H1 (cell line): ENCODE measurements at places on chromosomes 3 and 15.

GRCh38 chr3:94225148-94225865, 162.4 kb downstream of the NSUN3 start:
- DNase-seq, result no peak

- no peak for DNase-seq
Measured at GRCh38 chr3:39147711-39148434, 5.5 kb downstream of the CSRNP1 start.

- no peak for DNase-seq
Measured at GRCh38 chr3:29773481-29773880, 492.6 kb downstream of the RBMS3 start.

- no peak for DNase-seq
Measured at GRCh38 chr15:68608206-68608843, 29.5 kb downstream of the CORO2B start.

GRCh38 chr15:69081310-69082004, 67.0 kb downstream of the NOX5 start:
- DNase-seq, result no peak

- DNase-seq, result no peak
Measured at GRCh38 chr3:17980863-17981262, 238.4 kb upstream of the TBC1D5 start.

- no peak for DNase-seq
Measured at GRCh38 chr15:83716605-83717004, 62.7 kb downstream of the ADAMTSL3 start.

DNA sequence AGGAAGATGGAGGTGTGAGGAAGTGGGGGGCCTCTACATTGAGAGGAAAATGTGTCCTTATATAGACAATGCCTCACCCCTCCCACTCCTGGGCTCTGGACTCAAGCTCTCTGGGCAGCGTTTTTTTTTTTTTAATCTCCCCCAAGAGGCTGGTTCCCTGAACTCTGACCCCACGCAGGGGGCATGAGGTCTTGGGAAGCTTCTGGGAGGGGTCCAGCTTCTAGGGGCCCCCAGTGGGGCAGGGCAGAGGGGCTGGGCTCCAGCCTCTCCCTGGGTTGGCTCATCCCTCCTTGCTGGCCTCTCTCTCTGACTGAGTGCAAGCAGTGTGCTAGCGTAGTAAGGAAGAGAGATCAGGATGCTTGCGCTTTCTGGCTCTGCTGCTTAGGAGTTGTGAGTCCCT, 101.4 kb upstream of the HACD2 start:
- no peak for DNase-seq

DNA sequence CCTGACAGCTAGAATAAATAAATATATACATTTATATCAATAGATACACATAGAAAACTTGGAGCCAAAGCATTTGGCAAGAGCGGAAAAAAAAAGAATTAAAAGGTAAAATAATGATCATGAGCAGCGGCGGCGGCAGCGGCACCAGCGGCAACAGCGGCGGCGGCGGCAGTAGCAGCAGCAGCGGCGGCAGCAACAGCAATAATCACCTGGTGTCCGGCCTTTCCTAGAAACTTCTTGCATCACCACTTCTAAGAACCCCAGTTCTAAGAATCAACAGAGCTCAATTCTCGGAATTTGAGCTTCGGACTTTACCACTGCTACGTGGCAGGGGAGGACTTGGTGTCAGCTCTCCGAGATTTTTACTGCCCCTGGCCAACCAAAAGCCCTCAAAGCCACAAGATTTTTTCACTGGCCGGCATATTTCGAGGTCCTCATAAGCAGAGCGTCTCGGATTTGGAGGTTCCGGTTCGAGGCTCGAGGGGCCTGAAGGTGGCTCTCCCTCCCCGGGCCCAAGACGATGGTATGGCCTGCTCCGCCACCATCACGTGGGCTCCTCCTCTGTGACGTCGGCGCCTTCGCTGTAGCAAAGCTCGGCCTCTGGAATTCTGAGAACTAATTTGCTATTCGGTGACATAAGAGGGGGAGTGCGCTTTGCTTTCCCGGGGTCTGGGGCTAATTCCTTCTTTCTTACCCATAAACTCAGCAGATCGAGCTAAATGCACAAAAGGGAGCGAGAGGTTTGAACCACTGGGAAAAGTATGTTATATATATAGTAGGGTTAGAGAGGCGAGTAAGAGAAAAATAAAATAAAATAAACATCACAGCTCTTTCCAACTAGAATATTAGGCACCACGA, at the start of gene BCL6:
Gene BCL6, minus strand, starts transcription at position 268 of the 858 bp plus-strand sequence. CDS start 11,775 bp downstream, outside the sequence.
- DNase-seq, result peak; percentile 89

DNA sequence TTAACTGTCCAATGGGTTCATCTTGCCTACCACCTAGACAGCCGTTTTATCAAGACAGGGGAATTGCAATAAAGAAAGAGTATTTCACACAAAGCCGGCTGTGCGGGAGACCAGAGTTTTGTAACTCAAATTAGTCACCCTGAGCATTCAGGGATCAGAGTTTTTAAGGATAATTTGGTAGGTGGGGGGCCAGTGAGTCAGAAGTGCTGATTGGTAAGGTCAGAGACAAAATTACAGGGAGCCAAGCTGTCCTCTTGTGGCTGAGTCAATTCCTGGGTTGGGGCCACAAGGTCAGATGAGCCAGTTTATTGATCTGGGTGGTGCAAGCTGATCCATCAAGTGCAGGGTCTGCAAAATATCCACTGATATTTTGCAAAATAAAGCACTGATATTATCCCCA, 29.9 kb upstream of the GPD1L start:
- DNase-seq, result no peak

DNA sequence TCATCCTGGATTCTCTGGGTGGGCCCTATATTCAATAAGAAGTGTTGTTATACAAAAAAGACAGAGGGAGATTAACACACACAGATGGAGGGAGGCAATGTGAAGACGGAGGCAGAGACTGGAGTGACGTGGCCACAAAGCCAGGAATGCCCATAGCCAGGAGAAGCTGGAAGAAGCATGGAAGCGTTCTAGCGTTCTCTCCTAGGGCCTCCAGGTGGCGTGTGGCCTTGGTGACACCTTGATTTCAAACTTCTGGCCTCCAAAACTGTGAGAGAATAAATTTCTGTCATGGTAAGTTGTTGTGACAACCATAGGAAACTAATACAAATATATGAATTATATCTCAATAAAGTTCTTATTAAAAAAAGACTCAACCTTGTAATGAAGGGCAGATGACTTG, 21.3 kb downstream of the THBS1 start:
- no peak for DNase-seq

GRCh38 chr3:38782148-38782547, 33.9 kb downstream of the SCN10A start:
- no peak for DNase-seq

DNA sequence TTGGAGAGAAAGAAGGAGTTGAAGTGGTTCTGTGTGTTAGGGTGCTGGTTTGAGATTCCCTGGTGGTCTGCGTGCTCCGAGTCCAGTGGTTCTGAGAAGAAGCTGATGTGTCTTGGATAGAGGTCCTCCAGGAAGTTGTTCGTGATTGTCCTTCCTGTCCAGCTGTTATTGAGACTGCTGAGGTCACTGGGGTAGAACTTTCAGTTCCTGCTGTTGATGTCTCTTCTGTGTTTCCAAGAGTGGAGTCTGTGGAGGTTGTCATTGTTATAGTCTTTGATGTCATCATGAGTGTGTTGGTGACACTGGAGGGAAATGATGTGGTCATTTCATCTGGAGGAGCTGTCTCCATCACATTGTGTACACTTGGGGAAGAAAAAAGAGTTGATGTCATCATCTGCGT, 20.8 kb downstream of the MUC4 start:
- no peak for DNase-seq

DNA sequence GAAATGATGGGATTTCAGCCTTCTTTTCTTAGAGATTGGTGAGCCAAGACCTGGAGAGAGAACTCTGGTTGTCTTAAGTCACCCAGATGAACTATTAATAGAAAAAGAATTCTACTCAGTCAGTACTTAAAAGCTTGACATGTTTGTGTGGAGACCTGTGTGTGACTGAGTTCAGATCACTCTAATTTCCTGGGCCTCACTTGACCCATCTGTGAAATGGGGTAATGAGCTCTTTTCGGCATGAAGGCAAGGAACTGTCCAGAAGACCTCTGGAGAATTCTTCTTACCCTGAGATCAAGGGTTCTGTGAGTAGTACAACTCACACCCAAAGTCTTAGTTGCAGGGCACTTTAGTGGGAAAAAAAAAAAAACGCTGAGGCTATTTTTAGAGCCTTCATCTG, 92.9 kb downstream of the LPP start:
- no peak for DNase-seq

DNA sequence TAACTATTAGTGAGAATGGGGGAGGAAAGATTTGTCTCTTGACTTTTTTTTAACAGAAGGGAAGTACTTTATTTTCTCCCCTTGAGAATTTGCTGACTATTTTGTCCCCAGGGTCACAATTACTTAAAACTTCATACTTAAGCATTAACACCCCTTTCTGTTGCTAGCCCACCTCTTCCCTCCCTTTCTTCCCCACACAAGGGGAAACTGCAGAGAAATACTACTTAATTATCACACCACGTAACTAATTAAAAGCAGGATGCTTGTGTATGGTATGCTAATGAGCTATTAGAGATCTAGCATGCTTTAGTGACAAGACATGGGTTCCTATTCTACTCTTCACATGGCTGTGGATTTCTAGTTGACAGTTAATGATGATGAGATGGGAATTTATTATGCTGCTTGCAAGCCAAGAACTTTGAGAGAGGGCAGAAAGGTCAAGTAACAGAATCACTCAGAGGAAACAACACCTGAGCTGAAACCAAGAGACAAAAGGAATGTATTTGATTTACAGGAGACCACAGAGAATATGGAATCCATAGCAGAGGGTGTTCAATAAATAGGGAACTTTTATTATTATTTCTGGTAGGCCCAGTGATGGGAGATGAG, 179.2 kb downstream of the LSAMP start:
- DNase-seq, result no peak

DNA sequence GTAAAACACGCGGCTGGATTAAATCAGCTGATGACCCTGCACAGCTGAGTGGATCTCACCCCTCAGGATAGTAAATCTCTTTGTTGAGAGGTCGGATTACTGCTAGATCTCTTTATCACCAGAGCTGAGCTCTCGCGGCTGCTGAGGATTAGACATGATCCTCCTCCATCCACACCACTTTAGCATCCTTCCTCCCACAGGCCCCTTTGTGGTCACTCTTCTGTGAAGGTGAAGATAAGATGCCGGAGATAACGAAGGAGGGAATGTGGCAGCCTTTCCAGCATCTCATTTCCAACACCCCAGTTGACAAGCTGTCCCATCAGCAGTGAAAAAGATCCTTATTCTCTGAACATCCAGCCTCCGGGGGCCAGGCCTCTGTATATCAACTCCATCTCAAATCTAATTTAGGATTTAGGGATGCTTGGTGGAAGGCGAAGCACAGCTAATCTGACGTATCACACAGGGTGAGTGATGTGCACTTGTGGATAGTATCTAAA, 47.5 kb upstream of the SELENOK start:
- DNase-seq, result no peak

GRCh38 chr15:67511606-67512005, 9.3 kb upstream of the C15orf61 start:
- no peak for DNase-seq

GRCh38 chr3:45546126-45546620, 48.4 kb upstream of the LIMD1 start:
- no peak for DNase-seq

DNA sequence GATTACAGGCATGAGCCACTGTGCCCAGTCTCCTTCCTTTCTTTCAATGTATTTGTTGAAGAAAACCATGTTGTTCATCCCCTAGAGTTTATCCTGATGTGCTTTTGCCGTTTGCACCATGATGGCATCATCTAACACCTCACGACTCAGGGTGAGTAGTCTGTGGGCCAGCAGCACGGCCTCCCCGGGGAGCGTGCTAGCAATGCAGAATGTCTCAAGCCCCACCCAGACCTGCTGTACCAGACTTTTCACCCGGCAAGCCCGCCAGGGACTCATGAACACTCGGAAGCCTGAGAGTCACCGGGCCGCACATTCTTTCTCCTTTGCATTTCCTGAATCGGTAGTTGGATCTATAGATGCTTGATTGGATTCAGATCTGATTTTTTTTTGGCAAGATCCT, 64.6 kb downstream of the RPN1 start:
- no peak for DNase-seq

DNA sequence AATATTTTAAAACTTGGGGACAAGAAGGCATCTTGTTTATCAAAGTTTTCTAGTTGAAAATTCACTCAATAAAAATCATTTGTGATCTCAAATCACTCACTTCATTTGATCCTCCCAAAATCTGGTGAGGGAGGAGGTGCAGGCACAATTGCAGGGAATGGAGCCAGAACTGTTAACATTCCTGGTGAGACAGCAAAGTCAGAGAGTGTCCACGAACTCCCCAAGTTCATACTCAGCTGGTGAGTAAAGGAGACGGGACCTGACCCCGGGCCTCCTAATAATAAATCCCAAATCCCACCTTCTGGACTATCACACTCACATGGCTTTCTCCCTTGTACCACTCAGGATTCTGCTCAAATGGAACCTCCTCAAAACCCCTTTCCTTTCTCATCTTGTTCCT, 252.3 kb upstream of the LRTM1 start:
- DNase-seq, result no peak

DNA sequence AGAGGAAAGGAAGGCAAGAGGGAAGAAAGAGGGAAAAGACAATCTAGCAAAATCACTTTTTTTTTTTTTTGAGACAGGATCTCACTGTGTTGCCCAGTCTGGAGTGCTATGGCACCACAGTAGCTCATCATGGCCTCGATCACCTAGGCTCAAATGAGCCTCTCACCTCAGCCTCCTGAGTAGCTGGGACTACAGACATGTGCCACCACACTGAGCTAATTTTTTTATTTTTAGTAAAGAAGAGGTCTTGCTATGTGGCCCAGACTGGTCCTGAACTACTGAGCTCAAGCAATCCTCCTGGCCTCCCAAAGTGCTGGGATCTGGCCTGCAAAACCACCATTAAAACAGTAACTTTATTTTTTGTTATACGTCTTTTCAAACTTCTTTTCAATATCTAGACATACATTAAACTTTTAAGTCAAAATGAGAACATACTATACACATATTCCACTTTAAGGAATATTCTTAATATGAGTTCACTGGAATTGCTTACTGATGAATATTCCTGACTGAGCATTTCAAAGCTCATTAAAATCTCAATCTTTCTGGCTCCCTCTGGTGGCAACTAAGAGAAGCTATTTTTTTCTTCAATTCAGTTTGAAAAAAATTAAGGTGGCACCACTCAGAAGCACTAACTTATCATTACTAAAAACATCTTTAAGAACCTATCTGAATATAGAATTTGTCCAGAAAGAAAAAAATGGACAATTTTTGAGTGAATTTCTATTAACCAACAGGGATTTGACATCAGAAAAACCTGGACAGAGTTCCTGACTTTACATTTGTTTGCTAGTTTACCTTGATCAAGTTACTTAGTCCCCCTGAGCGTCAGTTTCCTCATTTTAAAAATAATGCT, 40.9 kb downstream of the UACA start:
- DNase-seq, result no peak
